NCI-H774 (cell line): ENCODE measurements at places on chromosomes 12 and 14.

DNA sequence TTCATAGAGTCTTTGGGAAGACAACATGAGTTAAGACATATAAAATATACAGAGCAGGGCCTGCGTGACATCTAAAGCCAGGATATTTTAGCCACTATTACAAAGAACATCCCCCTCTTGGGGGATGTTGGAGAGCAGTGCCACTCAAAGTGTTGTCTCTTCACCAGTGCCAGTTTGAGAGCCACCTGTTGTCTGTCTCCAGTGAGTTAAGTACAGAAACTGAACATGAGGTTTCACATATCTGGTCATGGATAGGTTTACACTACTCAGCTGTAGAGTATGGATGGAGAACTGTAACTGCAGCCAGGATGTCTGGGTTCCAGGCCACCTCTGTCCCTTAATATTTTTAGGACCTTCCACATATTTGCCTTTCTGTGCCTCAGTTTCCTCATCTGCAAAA lies 39.1 kb downstream of the RNFT2 start:
- no peak for DNase-seq

GRCh38 chr12:108738170-108738569 lies 6.9 kb upstream of the CORO1C start:
- no peak for DNase-seq

DNA sequence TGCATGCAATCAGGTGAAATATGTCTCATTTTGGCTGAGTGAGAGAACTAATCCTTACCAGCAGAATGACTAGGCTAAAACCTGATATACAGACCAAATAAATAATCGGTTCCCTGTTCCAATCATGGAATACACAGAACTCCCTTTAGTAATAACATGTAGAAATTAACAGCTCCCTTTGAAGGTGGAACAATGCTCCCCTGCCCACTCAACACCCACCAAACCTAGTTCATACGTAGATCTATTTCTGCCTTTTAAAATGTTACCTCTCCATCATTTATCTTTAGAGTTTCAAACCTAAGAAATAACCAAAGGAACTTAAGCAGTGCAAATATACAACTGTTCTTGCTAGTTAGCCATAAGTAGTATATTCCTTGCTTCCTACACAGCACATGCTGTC lies 153.7 kb upstream of the ABCD2 start:
- DNase-seq: no peak

- DNase-seq: peak; percentile 13
These were observed 56.5 kb downstream of the PRIMA1 start for GRCh38 chr14:93731753-93732152.

- peak; percentile 7 for DNase-seq
These were observed 57.2 kb upstream of the RIN3 start for GRCh38 chr14:92456215-92457015.

- DNase-seq: peak; percentile 18
These were observed 244.3 kb upstream of the NOVA1 start for GRCh38 chr14:26841920-26842741.

- DNase-seq: no peak
These were observed 530 bp downstream of the ARL1 start for GRCh38 chr12:101407049-101407435.

GRCh38 chr14:103516426-103517173 lies 6.0 kb downstream of the CKB start:
- DNase-seq: no peak

DNA sequence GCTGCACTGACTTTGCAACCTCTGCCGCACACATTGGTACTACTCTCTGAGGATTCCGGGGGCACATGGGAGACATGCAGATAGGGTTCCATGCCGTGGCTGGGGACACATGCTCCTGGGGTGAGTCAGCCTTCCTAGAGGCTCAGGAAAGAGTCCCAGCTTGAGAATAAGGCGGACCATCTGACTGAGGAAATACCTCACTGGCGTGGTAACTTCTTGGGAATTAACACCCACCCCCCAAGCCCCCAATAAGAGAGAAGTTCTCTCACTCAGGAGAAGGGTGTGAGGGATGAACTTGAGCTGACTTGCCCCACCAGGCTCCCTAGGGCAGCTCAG lies 23.2 kb downstream of the PLXNC1 start:
- no peak for DNase-seq

- DNase-seq: no peak
These were observed 101.6 kb upstream of the RFX4 start for GRCh38 chr12:106481246-106481645.

- DNase-seq: peak; percentile 7
These were observed 67.6 kb upstream of the CDKN3 start for GRCh38 chr14:54329082-54329695.

- DNase-seq: no peak
These were observed 18.2 kb downstream of the ANG start for GRCh38 chr14:20706657-20707355.

DNA sequence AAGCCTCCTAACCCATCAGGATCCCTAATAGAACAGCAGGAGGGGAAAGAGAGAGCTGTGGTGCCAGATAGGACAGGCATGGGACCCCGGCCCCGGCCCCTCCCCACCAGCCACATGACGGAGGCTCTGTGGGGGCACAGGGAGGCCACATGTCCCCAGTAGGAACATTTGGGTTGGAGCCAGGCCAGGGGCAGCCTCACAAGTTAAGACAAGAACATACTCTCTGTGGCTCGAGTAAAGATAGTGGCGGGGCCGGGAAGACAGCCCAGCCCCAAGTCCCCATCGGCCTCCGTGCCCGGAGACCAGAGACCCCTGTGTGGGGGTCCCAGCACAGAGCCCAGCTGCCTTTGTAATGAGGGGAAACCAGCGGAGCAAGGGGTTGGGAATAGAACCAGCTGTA lies 78.6 kb upstream of the GALNT9 start:
- DNase-seq: no peak

DNA sequence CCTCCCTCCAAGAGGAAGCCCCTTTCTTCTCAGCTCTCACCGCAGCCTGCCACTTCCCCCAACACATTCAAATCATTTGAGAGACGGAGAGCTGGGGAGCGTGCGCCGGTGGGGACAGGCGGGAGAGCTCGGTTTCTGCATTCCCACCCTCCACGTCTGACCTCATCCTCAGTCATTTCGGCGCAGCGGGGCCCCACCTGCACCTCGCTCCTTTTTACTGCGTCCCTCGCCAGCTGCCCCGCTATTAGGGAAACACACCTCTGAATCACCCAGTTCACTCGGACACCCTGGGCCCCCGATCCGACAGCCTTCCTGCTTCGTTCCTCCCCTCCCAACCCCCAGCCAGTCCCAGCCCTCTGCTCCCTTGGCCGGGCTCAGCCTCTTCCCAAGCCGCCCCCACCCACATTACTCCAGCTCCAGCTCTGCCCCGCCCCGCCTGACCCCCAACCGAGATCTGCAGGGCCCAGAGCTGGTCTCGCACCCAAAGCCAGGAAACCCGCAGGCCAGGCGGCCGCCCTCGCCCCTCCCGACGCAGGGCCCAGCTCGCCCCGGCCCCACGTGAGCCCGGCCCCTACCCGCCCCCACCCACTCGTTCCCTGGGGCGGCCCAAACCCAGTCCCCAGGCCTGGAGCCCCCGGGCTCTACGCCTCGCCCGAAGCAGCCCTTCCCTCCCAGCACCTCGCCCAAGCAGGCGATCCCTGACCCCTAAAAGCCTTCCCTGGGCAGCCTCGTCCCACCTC lies 783 bp downstream of the CORO1C start:
- peak; percentile 74 for DNase-seq

DNA sequence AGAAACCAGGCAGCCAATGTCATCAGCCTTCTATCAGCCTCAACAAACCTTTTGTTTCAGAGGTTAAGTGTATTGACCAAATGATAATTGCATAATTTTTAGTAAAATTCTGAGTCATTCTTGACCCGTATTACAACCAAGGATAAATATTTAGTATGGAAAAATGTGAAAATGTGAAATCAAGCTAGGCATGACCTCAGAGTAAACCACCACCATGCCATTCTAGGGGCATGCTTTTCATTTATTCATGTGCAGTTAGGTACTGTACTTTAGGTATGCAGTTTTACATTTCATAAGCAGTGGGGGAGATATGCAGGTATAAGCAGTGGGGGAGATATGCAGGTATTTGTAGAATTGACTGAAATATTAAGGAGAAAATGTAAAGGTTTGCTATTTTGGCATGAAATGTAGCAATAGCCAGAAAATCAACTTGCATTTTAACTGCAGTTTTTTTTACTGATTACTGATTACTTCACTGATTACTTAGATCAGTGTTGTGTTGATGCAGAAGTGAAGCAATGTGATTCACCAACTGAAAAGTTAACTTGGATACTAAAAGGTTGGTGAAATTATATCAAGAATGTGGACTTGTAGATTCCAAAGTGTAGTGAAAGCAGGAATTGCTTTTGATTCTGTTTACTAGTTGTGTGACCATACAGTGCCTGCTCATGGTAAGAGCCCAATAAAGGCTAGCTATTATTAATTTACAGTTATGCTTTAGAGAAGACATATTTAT lies 184.2 kb downstream of the ESR2 start:
- no peak for DNase-seq

DNA sequence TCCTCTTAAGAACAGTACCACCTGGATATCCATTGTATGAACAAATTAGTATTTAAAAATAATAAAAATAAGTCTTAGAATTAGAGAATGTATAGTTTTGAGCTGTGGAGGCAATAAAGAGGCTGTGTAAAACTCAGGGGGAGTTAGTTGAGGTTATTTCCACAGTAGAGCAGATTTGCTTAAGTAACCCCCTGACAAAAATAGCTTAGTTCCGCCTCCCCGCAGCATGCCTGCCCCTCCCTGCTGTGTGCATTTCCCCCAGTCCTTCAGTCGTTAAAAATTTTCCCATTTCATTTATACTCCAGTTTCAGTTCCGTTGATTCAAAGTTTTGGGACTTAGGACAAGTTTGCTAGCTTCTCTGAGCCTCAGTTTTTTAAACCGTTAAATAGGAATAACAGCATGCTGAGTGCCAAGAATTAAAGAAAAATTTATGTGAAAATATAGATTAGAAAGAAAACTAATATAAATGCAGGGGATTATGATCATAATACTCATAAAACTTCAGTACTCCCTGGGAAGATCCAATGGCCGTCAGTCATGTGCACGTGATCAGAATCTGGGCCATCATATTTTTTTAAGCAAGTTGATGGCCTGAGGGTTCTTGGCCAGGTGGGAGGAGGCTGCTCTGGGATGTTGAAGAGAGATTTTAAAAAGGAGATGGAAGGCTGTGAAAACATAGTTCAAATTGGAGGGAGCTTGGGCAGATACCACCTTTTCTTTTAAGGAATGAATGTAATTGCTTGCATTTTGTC lies 14.5 kb upstream of the SLC38A2 start:
- DNase-seq: no peak

DNA sequence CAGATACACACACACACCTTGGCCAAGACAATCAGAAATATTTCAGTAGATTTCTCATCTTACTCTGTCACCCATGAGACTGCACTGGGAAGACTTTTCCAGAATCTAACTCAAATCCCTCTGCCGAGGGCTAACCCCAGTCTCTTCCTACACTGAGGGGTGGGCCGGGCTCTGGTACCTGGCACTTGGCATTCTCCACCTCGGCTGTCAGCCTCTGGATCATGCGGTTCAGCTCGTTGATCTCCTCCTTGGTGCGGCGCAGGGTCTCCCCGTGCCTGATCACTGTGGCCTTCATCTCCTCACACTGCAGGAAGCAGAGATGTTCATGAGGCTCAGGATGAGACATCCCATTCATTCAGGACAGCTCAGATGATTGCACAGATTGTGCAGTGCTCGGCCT lies 4.9 kb downstream of the KRT83 start:
- no peak for DNase-seq

- DNase-seq: no peak
These were observed 100.2 kb upstream of the PRICKLE1 start for GRCh38 chr12:42689699-42690098.

DNA sequence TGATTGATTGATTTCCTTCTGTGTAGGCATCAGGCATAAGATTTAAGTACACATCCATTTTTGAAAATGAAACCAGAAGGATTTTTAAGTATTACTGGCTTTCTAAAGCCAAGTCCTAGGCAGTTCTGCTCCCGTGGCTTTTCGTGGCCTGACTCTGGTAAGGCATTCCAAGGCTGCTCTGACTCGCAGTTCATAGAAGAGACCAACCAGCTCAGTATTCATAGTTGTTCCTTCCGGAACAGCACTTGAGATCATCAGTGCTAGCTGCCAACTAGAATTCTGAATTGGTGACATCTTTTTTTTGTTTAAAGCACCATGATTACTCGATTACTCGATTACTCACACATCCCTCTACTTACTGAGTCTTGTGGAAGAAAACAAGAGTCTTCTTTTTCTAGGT lies 25.9 kb downstream of the SUDS3 start:
- DNase-seq: no peak

- DNase-seq: no peak
These were observed 344.0 kb downstream of the DPF3 start for GRCh38 chr14:72549854-72550253.

GRCh38 chr14:52558688-52559087 lies 6.1 kb downstream of the GPR137C start:
- no peak for DNase-seq

DNA sequence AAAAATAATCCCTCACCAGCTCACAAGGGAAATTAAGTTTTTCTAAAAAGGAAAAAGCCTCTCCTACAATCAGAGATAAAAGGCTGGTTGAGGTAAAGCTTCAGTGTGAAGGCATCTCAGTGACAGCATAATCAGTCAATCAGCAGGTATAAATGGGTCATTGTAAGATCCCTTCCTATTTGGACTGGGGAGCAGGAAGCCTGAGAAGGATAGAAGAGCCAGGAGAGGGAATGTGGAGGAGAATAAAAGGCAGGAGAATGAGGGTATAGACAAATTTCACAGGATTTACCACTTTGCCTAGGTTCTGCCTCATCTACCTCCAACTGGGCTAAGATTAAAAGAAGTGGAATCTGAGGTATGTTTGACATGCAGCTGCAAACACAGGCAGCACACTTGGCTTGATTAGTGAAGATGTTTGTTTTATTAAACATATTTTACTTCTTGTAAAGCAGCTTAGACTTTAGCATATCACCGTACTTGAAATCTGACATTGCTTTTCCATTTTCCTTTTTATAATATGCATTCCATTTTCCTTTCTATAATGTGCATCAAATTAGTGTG lies 479.1 kb upstream of the USP15 start:
- DNase-seq: no peak

DNA sequence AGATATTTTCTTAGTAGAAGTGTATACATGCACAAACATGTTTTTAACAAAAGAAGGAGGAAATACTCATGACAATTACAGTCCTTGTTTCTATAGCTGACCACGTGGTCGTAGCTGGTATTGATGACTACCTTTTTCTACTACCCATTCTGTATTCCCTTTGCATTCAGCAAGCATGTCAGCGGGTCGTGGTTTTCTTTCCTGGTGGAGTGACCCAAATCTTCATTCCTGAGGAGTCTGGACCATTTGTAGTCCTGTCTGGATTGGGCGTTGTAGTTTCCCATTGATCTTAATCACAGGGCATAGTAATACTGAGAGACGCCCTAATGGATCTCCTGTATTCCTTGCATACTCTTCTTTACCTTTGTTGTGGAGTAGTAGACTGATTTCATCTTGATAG lies 472.1 kb upstream of the RGS6 start:
- DNase-seq: no peak

- DNase-seq: no peak
These were observed 69.6 kb downstream of the PTPN11 start for GRCh38 chr12:112488257-112488876.
